ENCODE measurements at places on chromosomes 2 and 18. TPM values are rescaled to one million over a fixed set of nuclear protein-coding genes. Genes with fewer than 3 reads are reported as not detected.

GCG gene
- total RNA-seq, result not detected

C2orf42 gene
- 25.5 TPM for total RNA-seq

HADHA gene
- 85.6 TPM for total RNA-seq

ACMSD gene
- not detected for total RNA-seq

MYL1 gene
- total RNA-seq, result not detected

MALT1 gene
- total RNA-seq, result 28.8 TPM

DNA sequence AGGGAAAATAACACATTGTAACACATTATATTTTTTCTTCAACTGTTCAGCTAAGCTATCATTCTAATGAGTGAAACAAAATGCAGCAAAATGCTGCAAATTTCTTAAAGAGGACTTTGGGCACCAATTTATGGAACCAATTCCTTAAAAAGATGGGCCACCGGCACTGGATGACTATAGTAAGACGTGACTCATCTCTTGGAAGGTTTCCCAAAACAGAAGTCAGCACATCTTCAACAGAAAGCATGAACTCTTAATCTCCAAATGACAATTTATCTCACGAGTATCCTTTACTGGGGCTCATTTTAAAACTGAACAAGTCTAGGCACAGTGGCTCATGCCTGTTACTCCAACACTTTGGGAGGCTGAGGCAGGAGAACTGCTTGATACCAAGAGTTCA lies 213.4 kb downstream of the CDH20 start:
- H3K27me3 ChIP-seq, result no peaks in the 10 kb centered on the region
- H3K27ac ChIP-seq, result no peak overlapping the region
- H3K4me1 ChIP-seq, result no peaks in the 10 kb centered on the region

DNA sequence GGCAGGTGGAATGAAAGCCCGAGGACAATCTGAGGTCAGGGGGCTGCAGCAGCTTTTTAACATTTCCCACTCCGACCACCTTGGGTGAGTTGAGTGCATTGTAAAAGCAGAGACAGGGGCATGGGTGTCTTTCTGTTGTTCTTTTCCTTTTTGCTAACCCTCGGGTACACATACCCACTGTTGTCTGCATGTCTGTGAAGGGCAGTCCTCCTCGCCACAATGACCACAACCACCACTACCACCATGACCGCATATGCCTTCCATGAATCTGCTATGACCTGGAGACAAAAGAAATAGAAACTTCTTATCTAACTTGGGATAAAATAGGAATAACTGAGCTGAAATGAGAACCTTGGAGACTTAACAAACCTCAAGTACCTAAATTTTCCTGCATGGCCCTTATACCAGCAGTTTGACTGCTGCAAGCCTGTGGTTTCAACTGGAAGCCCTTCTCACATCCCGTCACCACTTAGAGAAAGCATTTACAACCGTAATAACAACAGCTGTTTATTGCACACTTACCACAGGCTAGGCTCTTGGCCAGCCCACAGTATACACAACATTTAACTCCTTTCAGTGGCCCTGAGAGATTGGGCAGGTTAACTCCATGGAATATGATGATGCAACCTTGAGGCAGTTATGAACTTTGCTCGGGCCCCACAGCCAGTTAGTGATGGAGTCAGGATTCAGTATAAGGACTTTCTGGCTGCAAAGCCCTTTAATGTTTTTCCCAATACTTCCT lies 80.3 kb downstream of the GYPC start:
- no peaks in the 10 kb centered on the region for H3K36me3 ChIP-seq
- no peaks in the 10 kb centered on the region for H3K27me3 ChIP-seq
- DNase-seq, result no peak
- H3K4me1 ChIP-seq, result peaks cover 6% of the 10 kb centered on the region
- H3K27ac ChIP-seq, result no peak overlapping the region

GRCh38 chr2:175832866-175833265 lies 169.2 kb downstream of the LNPK start:
- no peak overlapping the region for H3K27ac ChIP-seq
- H3K4me1 ChIP-seq, result peaks cover 6% of the 10 kb centered on the region
- H3K27me3 ChIP-seq, result no peaks in the 10 kb centered on the region

GRCh38 chr18:76672627-76673026 lies 149.7 kb upstream of the ZNF236 start:
- DNase-seq, result no peak
- H3K27ac ChIP-seq, result no peak overlapping the region
- no peaks in the 10 kb centered on the region for H3K36me3 ChIP-seq
- no peaks in the 10 kb centered on the region for H3K4me1 ChIP-seq
- H3K4me3 ChIP-seq, result no peak overlapping the region

- peak overlapping the region; percentile 91 for H3K4me3 ChIP-seq
- H3K36me3 ChIP-seq, result no peaks in the 10 kb centered on the region
- DNase-seq, result no peak
- no peaks in the 10 kb centered on the region for H3K27me3 ChIP-seq
- H3K4me1 ChIP-seq, result peaks cover 18% of the 10 kb centered on the region
These were observed 1.5 kb downstream of the EXOC6B start for GRCh38 chr2:72824224-72824842.

DNA sequence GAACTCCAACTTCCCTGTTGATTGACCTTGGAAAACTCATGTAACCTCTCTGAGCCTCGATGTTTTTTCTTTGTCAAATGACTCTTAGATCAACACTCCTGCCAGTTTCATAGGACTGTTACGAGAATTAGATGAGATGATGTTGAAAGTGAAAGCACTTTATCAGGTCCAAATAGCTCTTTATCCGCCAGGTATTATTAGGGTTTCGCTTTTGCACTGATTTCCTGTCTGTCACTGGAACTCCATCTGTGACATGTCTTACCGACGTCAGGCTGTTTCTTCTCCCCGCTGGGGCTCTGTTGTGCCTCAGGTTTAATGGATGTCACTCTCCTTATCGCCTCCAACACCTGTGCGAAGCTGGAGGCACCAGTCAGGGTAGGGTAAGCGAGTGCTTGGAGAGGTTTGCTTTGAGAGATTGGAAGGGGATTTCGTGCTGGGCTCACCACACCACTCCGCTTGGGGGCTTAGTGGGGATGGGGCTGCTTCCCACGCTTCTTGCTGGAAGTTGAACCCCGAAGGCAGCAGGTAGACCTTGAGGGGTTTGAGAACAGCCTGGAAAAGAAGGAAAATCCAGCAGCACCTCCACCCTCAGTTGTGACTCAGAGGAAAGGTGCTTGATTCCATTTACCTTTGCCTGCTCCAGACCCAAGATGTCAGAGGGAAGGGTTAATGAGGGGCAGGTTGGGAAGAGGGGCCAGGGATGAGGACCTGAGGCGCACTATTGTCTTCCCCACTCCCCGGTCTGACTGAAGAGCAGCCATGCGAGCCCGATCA lies 4.3 kb downstream of the GAD1 start:
- H3K27ac ChIP-seq, result no peak overlapping the region
- no peak for DNase-seq
- peaks cover 9% of the 10 kb centered on the region for H3K27me3 ChIP-seq
- no peaks in the 10 kb centered on the region for H3K36me3 ChIP-seq
- H3K4me1 ChIP-seq, result peaks cover 24% of the 10 kb centered on the region
- peak overlapping the region; percentile 9 for H3K4me3 ChIP-seq

GRCh38 chr2:229089776-229090175 lies 181.3 kb downstream of the PID1 start:
- H3K4me1 ChIP-seq, result peaks cover 48% of the 10 kb centered on the region
- H3K27me3 ChIP-seq, result no peaks in the 10 kb centered on the region
- no peak overlapping the region for H3K27ac ChIP-seq
- H3K4me3 ChIP-seq, result no peak overlapping the region
- no peaks in the 10 kb centered on the region for H3K36me3 ChIP-seq

All from thoracic aorta (tissue), 2 donors.